RPMI7951 (cell line): ENCODE measurements at places on chromosomes 11 and 22. TPM values are rescaled to one million over a fixed set of nuclear protein-coding genes. Genes with fewer than 3 reads are reported as not detected.

DNA sequence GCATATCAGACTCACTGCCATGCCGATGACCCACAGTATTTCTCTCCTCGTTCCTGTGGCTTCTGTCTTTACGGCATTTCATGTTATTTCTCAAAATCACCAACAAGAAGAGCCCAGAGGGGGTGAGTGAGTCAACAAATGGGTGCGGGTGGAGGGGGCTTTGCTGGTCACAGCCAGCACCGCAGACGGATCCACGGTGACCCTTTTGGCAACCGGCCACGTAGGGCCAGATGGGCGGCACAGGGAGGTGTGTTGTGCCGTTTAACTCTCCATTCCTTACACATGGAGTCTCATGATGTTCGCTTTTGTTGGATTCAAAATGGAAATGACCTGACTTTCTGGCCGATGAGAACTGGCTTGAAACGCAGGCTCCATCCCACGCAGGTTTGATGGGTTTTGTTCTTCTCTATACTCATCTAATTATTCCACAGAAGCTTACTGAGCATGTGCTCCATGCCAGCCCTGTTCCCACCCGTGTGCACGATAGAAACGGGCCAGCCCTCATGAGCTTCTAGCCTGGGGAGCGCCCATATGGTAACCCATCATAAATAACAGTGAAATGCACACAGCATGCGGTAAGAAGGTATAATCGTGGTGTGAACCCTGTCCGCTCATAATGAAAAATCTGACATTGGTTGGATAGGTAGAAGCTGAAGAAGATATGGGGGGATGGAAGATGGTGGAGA, 319.9 kb downstream of the BRD1 start:
- no peak for DNase-seq

DNA sequence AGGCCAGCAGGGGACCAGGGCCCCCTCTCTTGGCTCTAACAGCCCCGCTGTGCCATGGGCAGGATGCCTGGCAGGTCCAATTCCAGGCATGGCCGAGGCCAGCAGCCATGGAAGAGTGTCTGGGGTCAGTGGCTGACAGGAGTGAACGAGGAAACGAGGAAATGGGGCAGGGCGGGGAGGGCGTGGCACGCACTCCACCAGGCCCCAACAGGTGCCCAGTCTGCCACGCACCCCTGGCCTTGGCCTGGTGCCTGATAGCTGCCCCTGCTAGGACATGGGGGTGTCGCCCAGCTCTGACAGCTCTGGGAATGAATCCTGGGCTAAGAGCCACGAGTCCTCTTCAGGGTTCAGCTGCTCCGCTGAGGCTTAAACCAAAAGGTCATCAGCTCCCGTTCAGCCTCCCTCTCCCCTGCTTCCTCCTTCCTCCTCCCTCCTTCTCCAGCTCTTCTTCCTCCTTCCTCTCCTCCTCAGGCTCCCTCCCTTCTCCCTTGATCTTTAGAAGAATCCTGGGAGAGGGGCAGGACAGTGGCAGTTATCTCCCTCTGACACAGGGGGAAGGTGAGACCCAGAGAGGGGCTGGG, 11.5 kb upstream of the TBC1D22A start:
- no peak for DNase-seq

GRCh38 chr11:101397979-101398378, 185.8 kb downstream of the TRPC6 start:
- no peak for DNase-seq

OR6A2 gene
- 0.10 and 0.24 TPM in 2 replicates for total RNA-seq
